CD4-positive, CD25-positive, alpha-beta regulatory T cell (primary cell): ENCODE measurements at places on chromosomes 11 and 22. TPM values are rescaled to one million over a fixed set of nuclear protein-coding genes. Genes with fewer than 3 reads are reported as not detected.

DNA sequence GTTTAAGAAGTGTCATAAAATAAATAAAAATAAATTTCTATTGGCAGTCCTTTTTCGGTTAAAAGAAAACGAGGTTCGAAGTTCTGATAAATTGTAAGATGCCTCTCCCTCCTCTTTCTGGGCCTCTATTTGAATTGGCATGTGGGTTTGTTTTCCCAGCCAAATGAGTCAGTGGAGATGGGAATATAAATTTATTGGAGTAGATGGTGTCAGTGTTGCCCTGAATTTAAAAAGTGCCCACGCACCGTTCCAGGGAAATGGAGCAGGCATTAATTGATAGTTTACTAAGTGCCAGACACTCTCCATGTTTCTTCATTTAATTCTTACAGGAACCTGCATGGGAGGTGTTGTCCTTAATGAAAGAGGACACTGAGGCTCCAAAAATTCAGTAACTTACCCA is 119.2 kb downstream of the FEZ1 start:
- no peak overlapping the region for H3K4me3 ChIP-seq
- DNase-seq: no peak
- no peaks in the 10 kb centered on the region for H3K36me3 ChIP-seq
- H3K27me3 ChIP-seq: peaks cover 2% of the 10 kb centered on the region
- no peaks in the 10 kb centered on the region for H3K4me1 ChIP-seq

DNA sequence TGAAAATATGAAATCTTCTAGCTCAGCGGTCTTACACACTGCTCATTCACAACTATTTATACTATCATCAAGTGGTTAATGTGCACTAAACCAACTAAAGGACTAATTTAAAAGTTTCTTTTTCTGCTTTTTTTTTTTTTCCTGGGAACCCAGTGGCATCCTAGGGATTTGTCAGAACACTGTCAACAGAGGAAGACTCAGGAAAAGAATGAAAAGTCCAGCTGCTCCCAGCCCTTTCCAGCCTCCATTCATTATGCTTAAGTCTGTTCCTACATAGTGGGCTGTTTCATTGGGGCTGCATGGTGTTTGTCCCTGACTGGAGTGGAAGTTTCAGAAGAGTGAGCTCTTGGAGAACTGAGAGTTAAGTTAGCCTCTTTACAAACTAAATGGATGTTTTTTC is 391.1 kb downstream of the AASDHPPT start:
- H3K27me3 ChIP-seq: no peaks in the 10 kb centered on the region
- H3K4me3 ChIP-seq: no peak overlapping the region
- no peak overlapping the region for H3K27ac ChIP-seq
- no peaks in the 10 kb centered on the region for H3K4me1 ChIP-seq

- no peak for DNase-seq
- no peak overlapping the region for H3K4me3 ChIP-seq
- H3K27me3 ChIP-seq: no peaks in the 10 kb centered on the region
- no peaks in the 10 kb centered on the region for H3K36me3 ChIP-seq
- no peaks in the 10 kb centered on the region for H3K4me1 ChIP-seq
These were observed 1165.3 kb downstream of the TBC1D22A start for GRCh38 chr22:47927648-47928210.

DNA sequence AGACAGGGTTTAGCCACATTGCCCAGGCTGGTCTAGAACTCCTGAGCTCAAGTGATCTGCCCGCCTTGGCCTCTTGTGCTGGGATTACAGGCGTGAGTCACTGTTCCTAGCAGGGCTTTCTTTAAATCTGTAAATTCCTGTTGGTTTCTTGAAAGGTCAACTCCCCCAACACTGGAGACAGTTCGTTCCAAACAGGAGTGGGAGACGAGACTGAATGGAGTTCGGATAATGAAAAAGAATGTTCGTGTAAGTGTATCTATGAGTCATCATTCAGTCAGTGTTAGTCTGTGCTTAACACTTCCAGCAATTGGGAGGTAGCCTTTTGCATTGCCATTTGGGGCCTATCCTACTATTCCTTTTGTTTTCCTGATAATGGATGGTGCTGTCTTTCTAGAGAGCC is 10.0 kb upstream of the BACE1-AS start:
- no peak for DNase-seq
- peaks cover 56% of the 10 kb centered on the region for H3K4me1 ChIP-seq
- H3K4me3 ChIP-seq: peak overlapping the region; percentile 95
- H3K36me3 ChIP-seq: peaks cover 37% of the 10 kb centered on the region
- no peaks in the 10 kb centered on the region for H3K27me3 ChIP-seq
- H3K27ac ChIP-seq: no peak overlapping the region

GRCh38 chr22:23184100-23184763 is 3.9 kb downstream of the BCR start:
- H3K27ac ChIP-seq: no peak overlapping the region
- no peaks in the 10 kb centered on the region for H3K36me3 ChIP-seq
- H3K27me3 ChIP-seq: no peaks in the 10 kb centered on the region
- DNase-seq: no peak

DNA sequence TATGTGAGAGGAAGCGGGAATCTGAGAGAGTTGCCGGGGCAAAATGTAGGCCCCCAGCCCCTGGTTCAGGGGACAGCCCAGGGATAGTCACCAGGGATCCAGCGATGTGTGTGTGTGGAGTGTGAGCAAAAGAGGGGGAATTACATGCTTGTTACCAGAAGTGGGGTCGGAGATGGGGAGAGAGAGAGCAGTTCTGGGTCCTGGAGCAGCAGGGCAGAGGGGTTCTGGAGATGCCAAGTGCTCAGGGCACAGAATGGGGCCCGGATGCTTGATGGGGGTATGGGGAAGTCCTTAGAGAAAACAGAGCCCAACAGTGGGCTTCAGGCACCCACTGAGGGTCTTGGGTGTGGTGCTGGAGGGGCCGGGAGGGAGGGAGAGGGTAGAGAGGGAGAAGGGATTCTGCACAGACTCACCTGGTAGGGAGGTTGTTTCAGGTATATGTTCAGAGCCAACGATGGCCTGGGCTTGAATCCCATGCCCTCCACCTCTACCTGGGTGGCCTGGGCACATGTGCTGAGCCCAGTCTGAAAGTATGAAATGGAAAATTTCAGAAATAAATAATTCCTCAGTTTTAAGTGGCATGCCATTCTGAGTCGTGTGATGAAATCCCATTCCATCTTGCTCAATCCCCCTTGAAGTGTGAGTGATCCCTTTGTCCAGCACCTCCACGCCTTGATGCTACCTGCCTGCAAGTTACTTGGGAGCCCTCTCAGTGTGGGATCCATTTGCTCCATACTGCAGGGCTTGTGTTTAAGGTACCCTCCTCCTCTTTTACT is 12.4 kb downstream of the SMIM38 start:
- H3K27ac ChIP-seq: no peak overlapping the region
- H3K4me1 ChIP-seq: peaks cover 8% of the 10 kb centered on the region
- H3K27me3 ChIP-seq: no peaks in the 10 kb centered on the region
- DNase-seq: no peak
- no peak overlapping the region for H3K4me3 ChIP-seq

GRCh38 chr11:75874684-75875341 is 59.8 kb downstream of the UVRAG start:
- H3K27me3 ChIP-seq: no peaks in the 10 kb centered on the region
- no peak overlapping the region for H3K4me3 ChIP-seq
- H3K4me1 ChIP-seq: no peaks in the 10 kb centered on the region
- no peak overlapping the region for H3K27ac ChIP-seq
- peaks cover 3% of the 10 kb centered on the region for H3K36me3 ChIP-seq
- DNase-seq: no peak

DNA sequence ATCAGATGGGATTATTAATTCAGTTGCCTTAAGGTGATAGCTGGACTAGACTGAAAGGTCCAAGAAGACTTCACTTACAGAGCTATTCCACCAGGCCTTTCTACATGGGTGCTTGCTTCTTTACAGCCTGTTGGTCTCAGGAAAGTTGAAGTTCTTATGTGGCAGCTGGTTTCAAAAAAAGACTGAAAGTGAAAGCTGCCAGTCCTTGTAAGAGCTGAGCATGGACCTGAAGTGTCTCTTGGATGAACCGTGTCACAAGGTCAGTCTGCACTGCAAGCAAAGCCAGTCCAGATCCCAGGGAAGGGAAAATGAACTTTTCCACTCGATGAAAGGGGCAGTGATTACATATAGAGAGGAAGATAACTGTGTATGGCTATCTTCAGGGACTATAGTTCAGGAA is 201.5 kb upstream of the LUZP2 start:
- no peaks in the 10 kb centered on the region for H3K36me3 ChIP-seq
- H3K4me3 ChIP-seq: no peak overlapping the region
- H3K27me3 ChIP-seq: no peaks in the 10 kb centered on the region
- H3K4me1 ChIP-seq: no peaks in the 10 kb centered on the region
- DNase-seq: no peak

DNA sequence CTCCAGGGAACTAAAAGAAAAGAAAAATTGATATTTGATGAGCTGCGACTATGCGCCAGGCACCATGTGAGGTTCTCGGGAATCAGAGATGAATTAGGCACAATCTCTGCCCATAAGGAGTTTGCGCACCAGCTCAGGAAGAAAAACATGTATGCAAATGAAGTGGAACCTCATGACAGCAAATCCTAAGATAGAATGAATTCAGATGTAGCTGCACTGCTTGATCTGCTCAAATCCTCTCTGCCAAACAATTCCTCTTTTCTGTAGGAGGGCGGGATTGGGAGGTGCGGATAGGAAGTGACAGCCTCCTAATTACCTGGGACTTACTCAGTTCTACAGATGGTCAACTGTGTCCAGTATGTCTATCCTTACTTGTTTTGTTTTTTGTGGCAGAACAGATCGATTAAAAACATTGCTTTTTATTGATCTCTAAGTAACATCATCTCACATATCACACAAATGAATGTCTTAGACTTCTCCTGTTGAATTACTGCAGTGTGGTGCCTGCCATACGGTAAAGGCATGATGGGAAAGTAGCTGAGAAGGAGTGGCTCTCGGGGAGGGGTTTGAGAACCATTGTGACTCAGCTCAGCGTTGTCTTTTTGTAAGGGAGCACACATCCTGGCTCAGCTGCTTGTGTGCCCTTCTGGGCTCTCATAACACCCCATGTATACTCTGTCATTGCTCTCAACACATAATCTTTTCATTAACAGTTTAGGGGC is 13.9 kb downstream of the CRTAM start:
- peak overlapping the region; percentile 66 for H3K4me3 ChIP-seq
- no peak for DNase-seq

- peaks cover 37% of the 10 kb centered on the region for H3K36me3 ChIP-seq
- peak overlapping the region; percentile 94 for H3K4me3 ChIP-seq
- H3K27ac ChIP-seq: no peak overlapping the region
- H3K4me1 ChIP-seq: peaks cover 25% of the 10 kb centered on the region
These were observed 1.0 kb downstream of the CTR9 start for GRCh38 chr11:10752061-10752460.

DNA sequence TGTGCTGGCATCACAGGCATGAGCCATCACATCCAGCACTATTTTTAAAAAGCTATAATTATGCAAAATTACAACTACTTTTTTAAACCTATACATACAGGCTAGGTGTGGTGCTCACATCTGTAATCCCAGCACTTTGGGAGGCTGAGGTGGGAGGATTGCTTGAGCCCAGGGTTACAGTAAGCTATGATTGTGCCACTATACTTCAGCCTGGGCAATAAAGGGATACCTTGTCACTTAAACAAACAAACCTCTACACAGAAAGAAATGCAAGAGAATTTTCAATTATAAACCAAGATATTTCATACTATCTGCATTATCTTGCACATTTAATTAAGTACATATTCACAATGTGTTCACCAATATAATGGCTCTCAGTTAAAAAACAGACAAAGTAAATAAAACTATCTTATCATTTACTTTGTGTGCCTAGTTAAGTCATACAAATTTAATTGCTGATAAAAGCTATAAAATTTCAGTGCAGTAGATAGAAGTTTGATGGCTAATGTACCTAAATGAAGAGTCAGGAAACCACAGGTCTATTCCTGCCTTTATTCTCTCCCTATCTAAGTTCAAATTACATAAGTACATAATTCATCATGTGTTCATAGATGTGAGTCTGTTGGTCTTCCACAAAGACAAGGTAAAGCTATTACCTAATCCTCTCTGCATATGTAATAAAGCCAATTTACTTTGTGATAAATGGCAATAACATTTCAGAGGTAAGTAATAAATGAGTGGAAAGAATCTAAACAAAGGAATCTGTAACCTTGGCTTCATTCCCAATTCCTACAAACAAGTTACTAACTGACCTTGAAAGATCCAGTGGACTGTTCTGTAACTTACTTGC is 9.0 kb upstream of the RDX start:
- DNase-seq: no peak
- H3K27me3 ChIP-seq: no peaks in the 10 kb centered on the region
- no peak overlapping the region for H3K27ac ChIP-seq
- H3K4me1 ChIP-seq: no peaks in the 10 kb centered on the region
- no peaks in the 10 kb centered on the region for H3K36me3 ChIP-seq

- DNase-seq: no peak
- no peaks in the 10 kb centered on the region for H3K36me3 ChIP-seq
- no peaks in the 10 kb centered on the region for H3K4me1 ChIP-seq
These were observed 64.0 kb upstream of the PPP6R3 start for GRCh38 chr11:68396516-68396915.

GRCh38 chr11:14290422-14290821 is 68.6 kb downstream of the RRAS2 start:
- H3K4me1 ChIP-seq: no peaks in the 10 kb centered on the region
- H3K27ac ChIP-seq: no peak overlapping the region
- DNase-seq: peak; percentile 51
- H3K36me3 ChIP-seq: peaks cover 2% of the 10 kb centered on the region
- no peak overlapping the region for H3K4me3 ChIP-seq

DNA sequence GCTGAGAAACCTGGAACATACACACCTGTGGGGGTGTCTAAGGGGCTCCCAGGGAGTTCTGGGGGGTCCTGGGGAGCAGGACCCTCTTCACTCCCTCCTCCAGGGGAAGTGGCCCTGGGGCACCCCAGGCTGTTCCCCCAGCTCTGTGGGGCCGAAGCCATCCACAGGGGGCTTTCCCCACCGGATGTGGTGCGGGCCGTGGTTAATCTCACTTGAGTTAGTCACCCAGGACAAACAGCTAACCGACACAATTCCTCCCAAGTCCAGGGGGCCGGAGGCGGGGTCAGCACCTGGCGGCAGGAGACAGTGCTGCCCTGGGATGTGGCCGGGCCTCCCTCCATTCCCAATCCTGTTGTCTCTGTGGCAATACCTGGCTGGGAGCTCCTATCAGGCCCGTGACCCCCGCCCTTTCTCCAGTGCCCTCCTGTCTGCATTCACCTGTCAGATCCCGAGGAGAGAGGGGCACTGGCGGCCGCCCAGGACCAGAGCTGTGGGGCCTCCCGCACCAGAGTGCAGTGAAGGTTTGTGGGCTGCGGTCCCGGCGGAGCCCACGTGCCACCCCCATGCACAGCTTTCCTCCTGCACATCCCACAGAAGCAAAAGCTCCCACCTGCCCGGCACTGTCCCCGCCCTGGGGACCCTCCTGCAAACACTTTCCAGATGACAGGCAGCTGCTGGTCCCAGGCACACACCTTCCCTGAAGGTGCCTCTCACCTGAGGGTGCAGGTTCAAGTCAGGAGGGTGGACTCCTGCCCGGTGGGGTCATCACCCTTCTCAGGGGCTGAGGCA is 5.2 kb upstream of the MUC5AC start:
- H3K4me3 ChIP-seq: no peak overlapping the region
- no peaks in the 10 kb centered on the region for H3K36me3 ChIP-seq
- no peaks in the 10 kb centered on the region for H3K27me3 ChIP-seq
- DNase-seq: no peak

GRCh38 chr11:41996533-41996932 is 537.1 kb upstream of the LRRC4C start:
- H3K4me3 ChIP-seq: no peak overlapping the region
- no peaks in the 10 kb centered on the region for H3K27me3 ChIP-seq
- no peaks in the 10 kb centered on the region for H3K4me1 ChIP-seq
- no peak overlapping the region for H3K27ac ChIP-seq
- H3K36me3 ChIP-seq: no peaks in the 10 kb centered on the region

MUC2 gene
- not detected for total RNA-seq

RFPL3 gene
- not detected for total RNA-seq

ROM1 gene
- 1.9 TPM for total RNA-seq

MTA2 gene
- total RNA-seq: 172 TPM

PAMR1 gene
- not detected for total RNA-seq
